H9 (cell line): ENCODE measurements at places on chromosomes 1 and 21. TPM values are rescaled to one million over a fixed set of nuclear protein-coding genes. Genes with fewer than 3 reads are reported as not detected.

TMEM61 gene
- 0.61 and 1.0 TPM in 2 replicates for total RNA-seq

SERPINC1 gene
- total RNA-seq: not detected in 2 replicates

C1orf74 gene
- 2.1 and 2.4 TPM in 2 replicates for total RNA-seq

FAM163A gene
- 0.44 and 0.46 TPM in 2 replicates for total RNA-seq

- DNase-seq: peak; percentile 55
- no peak overlapping the region for H3K27ac ChIP-seq
- no peaks in the 10 kb centered on the region for H3K27me3 ChIP-seq
- peaks cover 13% of the 10 kb centered on the region; the same call in 1 of the 2 replicates for H3K4me1 ChIP-seq
- H3K4me3 ChIP-seq: no peak overlapping the region
Measured at GRCh38 chr1:116910379-116911187, 867 bp downstream of the PTGFRN start.

DNA sequence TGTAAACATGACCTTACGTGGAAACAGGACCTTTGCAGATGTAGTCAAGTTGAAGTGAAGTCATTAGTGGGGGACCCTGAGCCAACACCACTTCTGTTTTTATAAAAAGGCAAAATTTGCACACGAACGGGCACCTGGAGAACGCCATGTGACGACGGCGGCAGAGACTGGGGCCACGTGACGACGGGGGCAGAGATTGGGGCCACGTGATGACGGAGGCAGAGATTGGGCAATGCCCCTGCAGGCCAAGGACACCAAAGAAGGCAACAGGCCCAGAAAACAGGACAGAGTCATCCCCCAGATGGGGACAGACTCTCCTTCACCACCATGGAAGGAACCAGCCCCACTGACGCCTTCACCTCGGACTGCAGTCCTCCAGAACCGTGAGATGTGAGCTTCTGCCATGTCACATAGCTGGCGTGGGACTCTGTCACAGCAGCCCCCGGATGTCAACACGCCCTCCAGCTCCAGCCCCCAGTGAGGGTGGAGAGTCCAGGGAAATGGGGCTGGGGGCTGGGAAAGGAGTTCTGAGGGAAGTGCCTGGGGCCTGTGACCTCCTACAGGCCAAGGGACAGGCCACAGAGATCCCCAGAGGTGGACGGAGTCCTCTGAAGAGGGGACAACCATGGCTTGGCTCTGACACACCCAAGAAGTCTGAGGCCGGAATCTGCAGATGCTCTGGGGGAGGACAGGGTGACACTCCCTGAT lies 4.0 kb downstream of the KRTAP12-4 start:
- H3K36me3 ChIP-seq: peaks cover 6% of the 10 kb centered on the region
- no peak for DNase-seq
- no peak overlapping the region for H3K27ac ChIP-seq
- no peaks in the 10 kb centered on the region for H3K27me3 ChIP-seq
- no peak overlapping the region for H3K4me3 ChIP-seq
- no peaks in the 10 kb centered on the region for H3K4me1 ChIP-seq

DNA sequence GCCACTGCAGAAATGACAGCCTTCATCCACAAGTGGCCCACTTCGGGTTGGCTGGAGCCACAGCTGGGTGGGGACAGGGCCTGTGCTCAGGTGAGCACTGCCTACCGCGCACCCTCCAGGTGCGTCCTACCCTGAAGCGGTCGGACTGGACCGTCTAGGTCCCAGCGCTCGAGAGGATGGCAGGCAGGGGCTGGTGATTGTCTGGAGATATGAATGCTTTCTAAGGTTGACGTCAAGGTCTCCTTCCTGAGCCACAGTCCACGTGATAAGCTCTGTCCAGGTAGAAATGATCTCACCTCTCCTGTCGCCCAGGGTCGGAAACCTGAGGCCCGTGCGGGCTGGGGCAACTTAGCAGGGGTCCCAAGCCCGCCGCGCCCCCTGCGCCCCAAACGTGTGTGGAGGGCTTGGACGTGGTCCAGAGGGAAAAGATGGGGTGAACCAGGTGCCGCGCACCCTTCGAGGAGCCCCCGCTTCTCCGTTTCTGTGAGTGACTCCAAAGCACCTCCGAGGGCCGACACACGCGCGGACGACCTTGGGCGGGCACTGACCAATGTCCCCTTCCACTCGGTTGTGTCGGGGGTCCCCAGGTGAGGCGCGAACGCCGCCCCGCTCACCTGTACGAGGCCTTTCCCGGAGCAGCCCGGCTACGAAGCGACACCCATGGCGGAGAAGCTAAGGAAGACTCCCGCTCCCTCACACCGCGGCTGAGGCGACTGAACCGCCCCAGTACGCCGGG lies 853 bp upstream of the DOP1B start:
- no peaks in the 10 kb centered on the region for H3K4me1 ChIP-seq
- DNase-seq: peak; percentile 47
- peaks cover 6% of the 10 kb centered on the region; the same call in 1 of the 2 replicates for H3K27me3 ChIP-seq
- no peaks in the 10 kb centered on the region; the same call in 1 of the 3 replicates for H3K36me3 ChIP-seq

DNA sequence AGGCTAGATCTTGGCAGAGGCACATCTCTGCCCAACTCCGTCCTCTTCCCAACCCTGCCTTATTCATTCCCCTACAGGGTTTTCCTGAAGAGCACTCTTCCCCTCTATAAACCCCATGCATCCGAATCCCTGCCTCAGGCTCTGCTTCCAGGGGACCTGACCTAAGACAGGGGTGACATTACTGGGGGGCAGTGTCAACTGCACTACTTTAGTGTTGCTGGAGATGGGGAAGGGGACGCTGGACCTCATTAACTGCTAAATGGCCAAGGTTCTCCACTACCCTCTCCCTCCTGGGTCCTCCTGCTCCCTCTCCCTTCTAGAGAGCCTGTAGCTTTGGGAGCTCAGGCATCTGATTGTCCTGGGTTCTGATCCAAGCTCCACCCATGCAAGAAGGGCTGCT lies 126.2 kb downstream of the GRIK3 start:
- DNase-seq: no peak
- no peak overlapping the region for H3K4me3 ChIP-seq
- H3K27ac ChIP-seq: no peak overlapping the region

GRCh38 chr1:231037585-231038517 lies 2.2 kb downstream of the FAM89A start:
- no peak overlapping the region for H3K4me3 ChIP-seq
- no peak for DNase-seq
- H3K27ac ChIP-seq: no peak overlapping the region
- H3K4me1 ChIP-seq: no peaks in the 10 kb centered on the region
- H3K36me3 ChIP-seq: no peaks in the 10 kb centered on the region

DNA sequence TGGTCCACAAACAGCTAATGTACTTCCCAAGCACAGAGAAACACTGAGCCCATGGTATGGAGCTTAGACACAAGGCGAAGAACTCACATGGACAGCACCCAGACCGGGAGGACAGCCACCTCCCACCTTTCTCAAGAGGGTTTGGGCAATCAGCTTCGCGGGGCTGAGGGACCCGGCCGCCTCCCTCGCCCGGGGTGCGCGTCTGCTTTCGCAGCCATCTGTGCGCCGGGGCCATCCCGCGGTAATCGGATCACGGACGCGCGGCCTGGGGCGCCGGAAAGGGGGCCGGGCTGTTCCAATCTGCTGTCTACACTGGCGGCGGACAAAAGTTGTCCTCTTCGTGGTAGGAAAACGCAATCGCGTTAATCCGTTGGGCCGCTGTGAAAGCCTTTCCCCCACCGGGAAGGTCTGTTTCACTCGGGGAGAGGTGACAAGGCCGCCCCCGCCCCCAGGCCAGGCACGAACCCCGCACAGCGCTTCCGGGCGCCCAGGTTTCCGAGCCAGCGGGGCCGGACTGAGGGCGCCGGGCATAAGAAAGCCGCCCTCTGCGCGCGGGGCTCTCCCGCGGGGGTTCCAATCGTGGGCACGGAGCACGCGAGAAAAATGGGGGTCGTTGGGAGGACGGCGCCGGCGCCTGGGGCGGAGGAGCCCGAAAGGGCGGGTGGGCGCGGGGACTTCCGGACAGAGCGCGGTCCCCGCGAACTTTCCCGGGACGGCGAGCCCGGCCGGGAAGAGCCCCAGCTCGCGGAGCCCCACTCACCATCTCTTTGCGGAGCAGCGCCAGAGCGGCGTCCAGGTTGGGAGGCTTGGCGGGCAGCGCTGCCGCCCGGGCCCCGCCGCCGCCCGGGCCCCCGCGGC lies 664 bp downstream of the FAM89A start:
- peak; percentile 43 for DNase-seq
- peak overlapping the region; percentile 79 for H3K4me3 ChIP-seq
- no peak overlapping the region for H3K27ac ChIP-seq
- H3K36me3 ChIP-seq: no peaks in the 10 kb centered on the region; the same call in 2 of the 3 replicates
- no peaks in the 10 kb centered on the region for H3K4me1 ChIP-seq
- H3K27me3 ChIP-seq: peaks cover 46% of the 10 kb centered on the region; the same call in 1 of the 2 replicates

GRCh38 chr1:30936541-30937171 lies 28.1 kb upstream of the SDC3 start:
- no peaks in the 10 kb centered on the region for H3K27me3 ChIP-seq
- no peak for DNase-seq
- H3K36me3 ChIP-seq: peaks cover 44% of the 10 kb centered on the region; the same call in 2 of the 3 replicates
- H3K4me1 ChIP-seq: no peaks in the 10 kb centered on the region

GRCh38 chr1:227424953-227425352 lies 106.7 kb upstream of the CDC42BPA start:
- H3K4me1 ChIP-seq: peaks cover 4% of the 10 kb centered on the region; the same call in 1 of the 2 replicates
- no peaks in the 10 kb centered on the region for H3K36me3 ChIP-seq
- no peak overlapping the region for H3K27ac ChIP-seq
- no peak overlapping the region for H3K4me3 ChIP-seq
- H3K27me3 ChIP-seq: no peaks in the 10 kb centered on the region

GRCh38 chr1:48568501-48568900 lies 96.5 kb upstream of the SPATA6 start:
- H3K27ac ChIP-seq: no peak overlapping the region
- H3K27me3 ChIP-seq: no peaks in the 10 kb centered on the region
- H3K36me3 ChIP-seq: no peaks in the 10 kb centered on the region
- no peak overlapping the region for H3K4me3 ChIP-seq
- no peaks in the 10 kb centered on the region for H3K4me1 ChIP-seq

DNA sequence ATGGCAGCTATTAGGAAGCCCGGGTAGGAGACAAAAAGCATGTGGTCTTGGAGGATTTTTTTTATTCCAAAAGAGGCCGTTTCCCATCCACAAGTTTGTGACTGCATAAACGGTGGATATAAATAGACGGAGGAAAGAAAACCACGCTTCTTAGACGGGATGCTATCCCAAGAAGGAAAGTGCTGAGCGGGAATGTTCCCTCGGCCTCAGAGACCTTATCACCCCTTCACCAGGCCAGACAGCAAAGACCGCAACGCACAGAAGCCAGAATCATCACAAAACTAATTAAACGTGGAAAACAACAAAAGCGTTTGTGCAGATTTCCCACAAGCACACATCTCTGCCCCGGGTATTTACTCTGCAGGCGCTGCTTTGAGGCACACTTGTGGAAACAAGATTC lies 43.2 kb downstream of the HLCS start:
- no peaks in the 10 kb centered on the region; the same call in 1 of the 2 replicates for H3K36me3 ChIP-seq
- DNase-seq: no peak
- no peak overlapping the region for H3K4me3 ChIP-seq
- no peaks in the 10 kb centered on the region for H3K4me1 ChIP-seq
- no peaks in the 10 kb centered on the region for H3K27me3 ChIP-seq
- H3K27ac ChIP-seq: no peak overlapping the region

GRCh38 chr1:89807983-89808382 lies 12.8 kb upstream of the LRRC8D start:
- no peak for DNase-seq
- no peaks in the 10 kb centered on the region for H3K36me3 ChIP-seq
- no peak overlapping the region for H3K27ac ChIP-seq
- peaks cover 6% of the 10 kb centered on the region; the same call in 1 of the 2 replicates for H3K4me1 ChIP-seq
- no peak overlapping the region for H3K4me3 ChIP-seq

- peaks cover 14% of the 10 kb centered on the region for H3K36me3 ChIP-seq
- H3K27ac ChIP-seq: no peak overlapping the region
- no peak for DNase-seq
- H3K27me3 ChIP-seq: no peaks in the 10 kb centered on the region
Measured at GRCh38 chr1:77996734-77997133, 8.0 kb upstream of the DNAJB4 start.

DNA sequence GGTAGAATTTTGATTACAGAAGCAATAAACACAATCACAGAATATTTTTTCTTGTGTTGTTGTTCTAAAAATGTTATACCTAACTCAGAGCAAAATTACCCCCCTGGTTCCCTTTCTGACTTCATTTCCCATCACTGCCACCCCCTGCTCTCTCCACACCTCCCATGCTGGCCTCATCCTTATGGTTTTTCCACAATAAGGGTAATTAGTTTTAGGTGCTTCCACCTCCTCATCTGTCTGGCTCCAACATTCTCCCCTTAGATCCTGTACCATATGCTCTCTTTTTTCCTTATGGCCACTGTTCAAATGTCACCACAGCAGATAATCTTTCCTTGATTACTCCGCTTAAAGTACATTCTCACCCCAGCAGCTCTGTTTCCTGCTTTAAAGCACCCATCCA lies 2208.6 kb downstream of the MRPL39 start:
- H3K4me3 ChIP-seq: no peak overlapping the region
- no peak for DNase-seq
- no peak overlapping the region for H3K27ac ChIP-seq
- H3K36me3 ChIP-seq: no peaks in the 10 kb centered on the region
- no peaks in the 10 kb centered on the region for H3K27me3 ChIP-seq
